Stimulated activated CD8-positive, alpha-beta memory T cell treated with anti-CD3 and anti-CD28 coated beads, Interleukin-4, amount 100 ng/mL, for 4 hours (primary cell): ENCODE measurements at places on chromosomes 11 and 22.

GRCh38 chr22:17007257-17007656 is 765 bp downstream of the GAB4 start:
- no peak for DNase-seq

DNA sequence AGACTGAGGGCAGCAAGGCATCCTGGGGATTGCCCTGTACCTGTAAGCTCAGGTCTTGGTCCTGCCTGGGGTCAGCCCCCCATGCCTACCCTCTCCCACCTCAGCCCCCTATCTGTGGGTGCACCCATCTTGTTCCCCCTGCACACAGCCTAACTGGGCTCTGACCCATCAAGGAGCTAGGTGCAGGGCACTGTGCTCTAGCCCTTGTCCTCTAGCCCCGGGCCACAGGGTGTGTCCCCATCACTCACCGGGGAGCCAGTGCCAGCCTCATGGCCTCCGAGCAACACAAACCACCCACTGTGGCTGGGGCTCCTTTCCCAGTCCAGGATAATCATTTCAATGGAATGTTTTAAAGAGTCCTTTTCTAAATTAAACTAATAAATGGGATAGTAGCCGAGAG is 293.9 kb upstream of the PLET1 start:
- no peak for DNase-seq

DNA sequence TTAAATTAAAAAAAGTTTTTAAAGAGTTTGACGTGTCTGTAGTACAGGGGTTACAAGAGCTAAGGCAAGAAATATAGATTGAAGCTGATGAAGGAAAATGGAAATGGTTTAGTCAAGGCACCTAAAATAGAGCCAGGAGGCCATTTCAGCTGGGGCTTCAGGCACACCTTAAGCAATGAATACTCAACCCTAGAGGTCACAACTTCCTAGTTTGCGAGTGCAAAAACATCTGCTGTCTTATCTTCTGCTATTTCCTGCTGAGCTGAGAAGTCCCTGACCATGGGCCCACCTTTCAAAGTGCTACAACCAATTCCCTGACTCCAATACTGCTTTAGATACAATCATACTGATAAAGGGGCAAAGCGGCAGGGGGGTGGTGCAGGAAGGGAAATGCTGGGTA is 87.4 kb downstream of the DLG2 start:
- DNase-seq, result no peak

DNA sequence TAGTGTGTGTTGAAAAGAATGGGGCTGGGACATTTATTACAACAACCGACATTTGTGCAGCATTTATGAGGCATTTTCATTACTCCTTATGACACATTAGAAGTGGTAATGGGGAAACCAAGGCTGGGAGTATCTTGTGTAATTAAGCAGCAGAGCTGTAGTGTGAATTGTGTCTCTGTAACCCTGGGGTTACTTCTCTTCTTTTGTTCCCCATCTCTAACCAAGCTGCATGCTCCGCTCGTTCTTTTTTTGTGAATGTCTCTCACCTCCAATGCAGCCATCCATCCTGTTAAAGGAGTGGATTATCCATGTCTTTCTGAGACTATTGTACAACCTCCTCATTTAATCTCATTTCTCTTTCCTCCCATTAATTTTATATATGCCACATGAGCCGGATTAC is 65.7 kb downstream of the ENDOD1 start:
- DNase-seq, result no peak

DNA sequence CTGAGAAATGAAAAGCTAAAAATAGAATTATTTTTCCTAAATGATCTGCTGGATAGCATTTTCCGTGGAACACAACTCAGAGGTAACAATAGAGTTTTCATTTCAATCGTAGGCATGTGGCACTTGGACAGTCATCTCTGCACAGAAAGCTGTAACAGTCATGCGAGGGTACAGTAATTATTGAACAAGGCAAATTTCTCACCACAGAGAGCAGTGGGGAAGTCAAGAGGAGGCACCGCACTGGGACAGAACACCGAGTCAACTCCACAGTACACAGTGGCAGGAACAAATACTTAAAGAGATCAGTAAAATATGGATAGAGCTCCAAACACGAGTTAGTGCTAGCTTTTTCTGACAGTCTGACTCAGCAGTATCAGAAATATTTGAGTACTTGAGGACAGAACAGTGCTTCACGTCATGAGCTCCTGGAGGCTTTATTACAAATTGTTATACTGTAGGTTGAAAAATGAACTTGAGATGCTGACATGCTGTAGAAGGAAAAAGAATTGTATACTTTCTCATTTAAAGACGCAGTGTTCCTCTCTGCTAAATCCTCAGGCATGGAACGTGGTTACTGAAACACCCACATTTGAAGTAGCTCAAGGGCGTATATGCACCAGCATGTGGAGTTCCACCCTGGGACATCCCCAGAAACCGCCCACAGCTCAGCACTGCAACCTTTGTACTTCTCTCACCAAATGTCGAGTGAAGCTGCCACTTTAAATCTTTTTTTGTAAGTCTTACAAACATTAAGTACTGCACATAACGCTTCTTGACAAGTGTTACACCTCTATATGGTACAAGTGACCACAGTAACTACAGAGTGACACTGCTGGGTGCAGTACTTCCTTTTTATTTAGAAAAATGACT is 27.4 kb upstream of the YPEL1 start:
- peak; percentile 51 for DNase-seq

GRCh38 chr11:29773656-29774264 is 243.1 kb downstream of the KCNA4 start:
- no peak for DNase-seq

DNA sequence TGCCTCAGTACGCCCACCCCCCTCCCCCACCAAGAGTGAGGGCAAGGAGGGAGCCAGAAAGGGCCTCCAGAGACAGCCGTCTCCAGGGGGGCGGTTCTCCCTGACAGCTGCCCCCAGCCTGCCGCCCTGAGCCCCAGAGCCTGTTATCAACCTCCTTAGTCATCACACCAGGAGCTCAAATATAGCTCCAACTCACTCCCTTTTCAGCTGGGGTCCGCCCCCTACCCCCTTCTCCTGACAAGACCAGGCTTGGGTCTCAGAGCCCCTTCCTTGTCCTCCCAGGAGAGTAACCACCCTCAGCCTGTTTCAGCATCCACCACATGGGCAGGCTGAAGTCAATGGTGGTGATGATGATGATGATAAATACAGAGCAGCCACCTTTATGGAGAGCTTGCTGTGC is 2.5 kb upstream of the INPP5J start:
- DNase-seq, result no peak

DNA sequence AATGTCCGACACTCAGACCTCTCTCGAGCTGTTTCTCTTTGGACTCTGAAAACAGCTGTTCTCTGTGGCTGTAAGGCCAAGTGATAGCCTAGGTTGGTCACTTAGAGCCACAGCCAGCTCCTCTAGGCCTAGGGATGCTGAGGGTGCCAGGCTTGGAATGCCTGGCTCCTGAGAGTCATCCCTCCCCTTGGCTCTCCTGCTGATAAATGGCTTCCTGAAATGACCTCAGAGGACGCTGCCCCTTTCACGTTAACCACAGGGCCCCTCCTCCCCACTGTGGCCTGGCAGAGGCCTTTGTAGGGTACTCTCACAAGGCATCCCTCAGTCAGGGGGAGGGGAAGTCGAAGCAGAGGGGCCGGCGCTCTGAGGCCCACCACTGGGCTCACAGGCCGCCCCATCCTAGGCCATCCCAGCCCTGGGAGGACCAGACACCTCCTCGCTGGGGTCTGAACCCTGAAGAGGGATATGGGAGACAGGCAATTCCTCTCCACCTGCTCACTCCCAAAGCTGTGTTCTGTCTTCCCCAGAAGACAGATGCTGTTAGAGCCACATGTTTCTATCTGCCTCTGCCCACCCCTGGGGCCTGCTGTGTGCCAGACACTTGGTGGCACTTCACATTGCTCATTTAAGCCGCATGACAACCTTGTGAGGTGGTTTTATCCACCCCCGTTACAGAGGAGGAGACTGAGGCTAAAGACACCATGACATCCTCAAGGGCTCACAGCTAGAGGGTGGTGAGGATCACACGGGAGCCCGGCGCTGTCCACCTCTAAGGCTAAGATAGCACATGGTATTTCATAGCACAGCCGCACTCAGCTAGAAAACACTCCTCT is 50.9 kb downstream of the ARFGAP3 start:
- no peak for DNase-seq
